ENCODE measurements at places on chromosomes 13 and 19.

DNA sequence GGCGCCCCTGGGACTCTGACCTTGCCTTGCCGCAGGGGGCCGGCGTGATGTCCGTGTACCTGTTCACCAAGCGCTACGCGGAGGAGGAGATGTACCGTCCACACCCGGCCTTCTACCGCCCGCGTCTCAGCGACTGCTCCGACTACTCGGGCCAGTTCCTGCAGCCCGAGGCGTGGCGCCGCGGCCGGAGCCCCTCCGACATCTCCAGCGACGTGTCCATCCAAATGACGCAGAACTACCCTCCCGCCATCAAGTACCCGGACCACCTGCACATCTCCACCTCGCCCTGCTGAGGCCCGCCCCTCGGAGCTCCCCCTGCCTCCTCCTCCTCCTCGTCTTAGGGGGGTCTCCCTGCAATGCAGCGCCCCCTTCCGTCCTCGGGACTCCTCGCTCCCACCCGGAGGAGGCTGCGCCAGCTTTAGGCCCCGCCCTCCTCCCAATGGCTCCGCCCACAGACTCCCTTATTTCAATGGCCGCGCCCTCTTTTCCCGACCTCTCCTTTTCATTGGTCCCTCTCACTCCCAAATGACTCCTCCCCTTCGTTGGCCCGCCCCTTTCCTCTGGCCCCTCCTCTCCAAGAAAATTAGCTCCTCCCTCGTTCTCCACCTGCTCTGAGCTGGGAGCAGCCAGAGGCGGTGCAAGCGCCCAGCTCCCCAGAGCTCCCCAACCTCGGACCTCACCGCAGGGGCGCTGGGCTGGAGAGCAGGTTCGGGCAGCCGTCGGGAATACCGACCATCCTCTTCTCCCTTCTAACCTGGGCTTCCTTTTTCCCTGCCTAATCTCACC lies 20.5 kb upstream of the CACNG8 start:
- no peak for DNase-seq

DNA sequence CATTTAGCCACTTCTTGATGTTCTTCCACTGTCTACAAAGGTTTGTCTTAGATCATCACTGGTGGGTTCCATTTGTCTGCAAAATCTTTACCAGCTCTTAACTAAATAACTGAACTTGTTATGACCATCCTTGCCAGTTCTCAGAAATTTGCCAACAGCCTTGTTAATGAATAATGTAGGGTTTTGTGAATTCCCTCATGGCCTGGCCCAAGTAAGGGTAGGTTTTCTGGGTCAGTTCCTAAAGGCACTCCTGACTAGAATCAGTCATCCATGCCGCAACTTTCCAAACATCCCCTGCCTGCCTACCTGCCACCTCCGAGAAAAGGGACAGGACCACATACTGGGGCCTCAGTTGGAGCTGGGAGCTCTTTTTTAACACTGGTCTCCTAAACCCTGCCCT lies 4.0 kb downstream of the COL4A1 start:
- no peak for DNase-seq

DNA sequence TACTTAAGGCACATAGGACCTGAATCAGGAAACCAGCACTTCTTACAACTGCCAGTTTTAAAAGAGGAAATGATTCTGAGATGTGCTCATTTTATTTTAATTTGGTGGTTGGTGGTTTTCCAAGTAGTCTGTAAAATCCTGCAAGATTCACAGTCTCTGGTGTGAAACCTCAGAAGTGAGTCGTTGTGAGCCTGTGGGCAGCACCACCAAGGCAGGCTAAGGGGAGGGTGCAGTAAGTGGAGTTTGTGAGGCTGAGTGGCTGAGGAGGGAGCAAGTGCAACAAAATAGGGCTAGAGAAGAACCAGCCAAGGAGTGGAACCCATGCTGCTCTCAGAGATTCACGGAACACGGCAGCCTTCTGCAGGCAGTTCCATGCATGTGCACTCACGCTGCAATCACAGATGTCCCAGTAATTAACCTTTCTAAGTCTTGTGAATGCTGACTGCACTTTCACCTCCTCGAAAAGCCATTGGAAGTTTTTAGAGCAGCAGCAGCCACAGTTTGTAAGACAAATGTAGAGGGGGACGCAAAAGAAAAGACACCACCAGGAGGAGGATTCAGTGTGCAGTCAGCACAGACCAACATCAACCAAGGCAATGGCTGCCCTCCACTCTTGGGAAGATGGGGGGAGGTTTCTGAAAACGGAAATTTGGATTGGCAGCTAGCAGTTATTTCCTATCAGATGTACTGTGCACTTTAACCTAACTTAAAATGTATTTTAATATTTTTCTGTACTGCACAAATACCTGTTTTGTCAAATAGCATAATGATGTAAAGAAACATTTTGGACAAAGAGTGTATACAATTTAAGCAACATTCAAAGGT lies 44.9 kb downstream of the ESD start:
- DNase-seq, result no peak

- DNase-seq, result no peak
Observed at GRCh38 chr13:84417416-84417815, 535.1 kb upstream of the SLITRK1 start.

DNA sequence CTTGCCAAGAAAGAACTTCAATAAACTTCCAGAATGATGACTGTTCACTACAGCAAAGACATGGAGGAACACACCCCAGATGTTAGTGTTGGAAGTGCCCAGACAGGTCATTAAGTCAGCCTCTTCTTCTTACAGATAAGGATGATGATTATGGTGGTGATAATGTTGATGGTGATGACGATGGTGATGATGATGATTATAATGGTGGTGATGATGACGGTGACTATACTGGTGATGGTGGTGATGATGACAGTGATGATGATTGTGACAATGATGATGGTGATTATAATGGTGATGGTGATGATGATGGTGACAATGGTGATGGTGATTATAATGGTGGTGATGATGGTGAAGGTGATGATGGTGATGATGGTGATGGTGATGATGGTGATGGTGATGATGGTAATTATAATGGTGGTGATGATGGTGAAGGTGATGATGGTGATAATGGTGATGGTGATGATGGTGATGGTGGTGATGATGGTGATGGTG lies 8.4 kb downstream of the C13orf46 start:
- no peak for DNase-seq

DNA sequence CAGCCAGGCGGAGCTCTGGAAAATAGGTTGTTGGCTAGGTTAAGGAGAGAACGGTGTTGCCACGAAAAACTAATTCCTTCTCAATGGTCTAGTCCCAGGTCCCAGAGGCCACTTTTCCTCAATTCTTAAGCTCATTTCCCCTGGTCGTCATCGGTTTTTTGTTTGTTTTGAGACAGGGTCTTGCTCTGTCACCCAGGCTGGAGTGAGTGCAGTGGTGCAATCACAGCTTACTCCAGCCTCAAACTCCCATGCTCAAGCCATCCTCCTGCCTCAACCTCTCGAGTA lies 1.2 kb downstream of the SF3A2 start:
- DNase-seq, result no peak

- DNase-seq, result no peak
Observed at GRCh38 chr13:114043421-114044053, 69.7 kb upstream of the C13orf46 start.

DNA sequence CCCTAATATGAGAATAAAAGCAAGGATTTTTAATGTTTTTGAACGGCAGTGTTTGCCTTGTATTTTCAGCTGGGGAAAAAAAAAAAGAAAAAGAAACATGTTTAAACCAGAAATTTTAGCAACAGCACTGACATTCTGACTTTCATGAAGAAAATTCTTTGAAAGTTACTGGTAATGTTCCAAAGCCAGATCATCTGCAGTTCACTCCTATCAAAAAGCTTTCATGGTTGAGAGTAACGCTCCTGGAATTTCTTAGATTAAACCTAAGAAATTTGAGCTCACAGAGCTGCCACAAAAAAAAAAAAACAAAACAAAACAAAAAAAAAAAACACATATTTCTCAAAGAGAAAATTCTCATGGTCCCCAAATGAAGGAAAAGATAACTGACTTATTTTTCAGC lies 1106.7 kb downstream of the EFNB2 start:
- DNase-seq, result no peak

- DNase-seq, result no peak
Observed at GRCh38 chr13:90633849-90634248, 713.6 kb upstream of the MIR17HG start.

DNA sequence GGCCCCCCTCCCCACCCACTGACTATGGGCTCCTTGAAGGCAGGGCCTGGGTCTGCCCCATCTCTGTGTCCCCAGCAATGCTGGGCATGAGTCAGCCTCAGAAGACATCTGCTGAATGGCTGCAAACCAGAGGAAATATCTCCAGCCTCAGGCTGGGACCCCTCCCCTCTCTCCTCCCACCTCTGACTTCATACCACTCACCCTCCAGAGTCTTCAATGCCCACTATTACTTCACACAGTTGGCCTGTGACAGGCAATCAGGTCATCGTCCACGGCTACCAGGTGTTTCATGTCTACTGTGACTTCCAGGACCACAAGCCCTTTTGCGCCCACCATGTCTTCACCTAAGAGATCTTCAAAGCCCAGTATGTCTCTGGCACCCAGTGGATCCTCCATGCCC lies at the start of gene SRRM5:
Gene SRRM5 (plus strand): TSS at position 301 of the 400 bp plus-strand sequence. CDS start 34 bp downstream, at position 335.
- DNase-seq, result no peak

GRCh38 chr13:106355866-106356265 lies 179.6 kb downstream of the EFNB2 start:
- DNase-seq, result no peak

DNA sequence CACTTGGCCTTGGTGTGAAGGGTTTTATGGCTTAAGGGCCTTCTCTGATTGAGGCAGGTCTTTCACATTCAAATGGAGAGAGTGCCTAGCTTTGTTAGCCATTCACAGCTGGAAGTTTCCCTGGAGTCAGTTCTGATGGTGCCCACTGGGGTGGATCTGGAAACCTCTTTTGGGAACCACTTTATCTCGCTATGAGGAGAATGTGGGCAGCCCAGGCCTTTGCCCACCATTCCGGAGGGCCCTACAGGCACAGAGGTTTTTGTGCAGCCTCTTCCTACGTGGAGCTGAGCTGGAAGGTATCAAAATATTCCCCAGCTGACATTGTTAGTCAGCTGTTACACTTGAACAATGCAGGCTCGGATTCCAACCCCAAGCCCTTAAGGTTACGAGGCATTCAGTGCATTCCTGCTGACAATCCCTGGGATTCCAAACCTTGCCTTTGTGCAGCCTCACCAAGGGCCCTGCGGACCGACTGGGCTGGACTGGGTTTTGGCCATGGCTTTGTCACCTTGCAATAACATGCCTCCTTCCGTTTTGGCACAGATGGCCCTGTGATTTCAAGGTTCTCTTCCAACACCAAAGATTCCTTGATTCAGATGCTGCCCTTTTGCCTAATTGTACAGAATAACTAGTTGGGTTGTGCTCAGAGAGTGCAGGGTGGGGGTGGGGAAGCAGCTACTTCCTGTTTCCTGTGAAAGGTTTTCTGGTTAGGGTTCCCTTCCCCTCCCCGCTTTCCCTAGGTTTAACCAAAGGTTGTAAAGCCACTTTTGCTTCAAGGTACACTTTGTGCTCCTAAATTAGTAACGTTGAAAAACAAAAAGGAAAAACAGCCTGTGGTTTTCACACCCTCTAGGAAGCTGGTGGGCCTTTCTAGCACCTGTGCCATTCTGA lies 27.0 kb downstream of the SAE1 start:
- no peak for DNase-seq

All from NCI-H1417 (cell line).